ENCODE measurements at places on chromosomes 4 and X.

DNA sequence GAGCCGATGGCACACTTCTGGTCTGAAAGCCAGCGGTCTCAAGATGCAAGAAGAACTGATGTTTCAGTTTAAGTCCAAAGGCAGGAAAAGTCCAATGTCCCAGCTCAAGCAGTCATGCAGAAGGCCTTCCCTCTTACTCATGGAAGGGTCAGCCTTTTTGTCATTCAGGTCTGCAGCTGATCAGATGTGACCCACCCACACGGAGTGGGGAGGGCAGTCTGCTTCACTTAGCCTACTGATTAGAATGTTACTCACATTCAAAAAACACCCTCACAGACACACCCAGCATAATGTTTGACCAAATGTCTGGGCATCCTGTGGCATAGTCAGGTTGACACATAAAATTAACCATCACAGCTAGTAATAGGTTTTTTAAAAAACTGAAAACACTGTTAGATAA is 6.6 kb downstream of the HCCS start:
- no peak for DNase-seq

- DNase-seq = no peak
Observed at GRCh38 chrX:2507196-2507595, 6.4 kb upstream of the DHRSX start.

- no peak for DNase-seq
Observed at GRCh38 chr4:183118585-183118984, 19.5 kb downstream of the WWC2 start.

DNA sequence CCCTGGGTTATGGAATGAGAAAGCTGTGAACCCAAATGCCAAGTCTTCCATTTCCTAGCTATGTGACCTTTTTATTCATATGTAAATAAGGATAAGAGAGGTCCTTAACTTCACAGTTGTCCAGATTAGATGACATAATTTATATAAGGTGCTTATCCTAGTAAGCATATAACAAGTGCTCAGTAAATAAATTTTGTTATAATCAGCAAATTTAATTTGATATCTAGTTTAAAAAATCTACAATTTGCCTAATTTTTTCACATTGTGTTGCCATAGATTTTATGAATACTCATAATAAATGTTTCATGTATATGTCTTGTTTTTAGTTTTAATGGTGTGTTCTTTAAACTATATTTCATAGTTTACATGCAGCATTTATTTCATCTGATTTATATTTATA is 130.4 kb upstream of the SPRY1 start:
- DNase-seq = no peak

- DNase-seq = no peak
Observed at GRCh38 chr4:61320631-61321030, 120.5 kb downstream of the ADGRL3 start.

DNA sequence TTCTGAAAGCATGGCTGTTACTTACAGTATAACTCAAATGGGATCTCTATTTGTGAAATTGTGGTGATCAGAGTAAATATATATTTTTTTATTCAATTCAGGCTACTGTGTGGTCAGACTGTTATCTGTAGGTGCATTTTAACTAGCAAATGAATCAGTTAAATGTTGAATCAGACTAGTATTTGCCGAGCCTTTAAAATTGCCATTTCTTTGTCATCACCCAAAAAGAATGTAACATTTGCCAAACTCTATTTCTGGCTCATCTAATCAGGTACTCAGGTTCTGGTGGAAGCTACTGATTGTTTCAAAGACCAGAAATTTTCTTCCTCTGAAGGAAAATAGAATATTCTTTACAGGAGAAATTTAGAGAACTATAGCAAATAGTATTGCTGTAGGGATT is 1.8 kb upstream of the NAA15 start:
- no peak for DNase-seq

DNA sequence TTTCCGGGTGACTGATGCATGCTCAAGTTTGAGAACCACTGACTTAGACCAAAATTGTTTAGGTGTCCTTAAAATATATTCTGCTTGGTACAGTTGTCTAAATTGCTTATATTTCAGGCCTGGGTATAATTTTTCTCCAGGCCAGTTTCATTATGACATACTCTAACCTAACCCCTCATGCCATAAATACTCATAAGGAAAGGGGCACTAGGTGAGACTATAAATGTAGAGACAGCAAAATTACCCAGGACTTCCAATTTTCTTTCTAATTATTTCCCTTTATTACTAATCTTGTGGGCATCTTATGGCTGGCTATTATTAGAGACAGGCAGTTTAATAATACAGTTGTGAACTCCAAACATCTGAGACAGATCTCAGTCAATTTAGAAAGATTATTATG is 150.2 kb downstream of the RRAGB start:
- DNase-seq = no peak

DNA sequence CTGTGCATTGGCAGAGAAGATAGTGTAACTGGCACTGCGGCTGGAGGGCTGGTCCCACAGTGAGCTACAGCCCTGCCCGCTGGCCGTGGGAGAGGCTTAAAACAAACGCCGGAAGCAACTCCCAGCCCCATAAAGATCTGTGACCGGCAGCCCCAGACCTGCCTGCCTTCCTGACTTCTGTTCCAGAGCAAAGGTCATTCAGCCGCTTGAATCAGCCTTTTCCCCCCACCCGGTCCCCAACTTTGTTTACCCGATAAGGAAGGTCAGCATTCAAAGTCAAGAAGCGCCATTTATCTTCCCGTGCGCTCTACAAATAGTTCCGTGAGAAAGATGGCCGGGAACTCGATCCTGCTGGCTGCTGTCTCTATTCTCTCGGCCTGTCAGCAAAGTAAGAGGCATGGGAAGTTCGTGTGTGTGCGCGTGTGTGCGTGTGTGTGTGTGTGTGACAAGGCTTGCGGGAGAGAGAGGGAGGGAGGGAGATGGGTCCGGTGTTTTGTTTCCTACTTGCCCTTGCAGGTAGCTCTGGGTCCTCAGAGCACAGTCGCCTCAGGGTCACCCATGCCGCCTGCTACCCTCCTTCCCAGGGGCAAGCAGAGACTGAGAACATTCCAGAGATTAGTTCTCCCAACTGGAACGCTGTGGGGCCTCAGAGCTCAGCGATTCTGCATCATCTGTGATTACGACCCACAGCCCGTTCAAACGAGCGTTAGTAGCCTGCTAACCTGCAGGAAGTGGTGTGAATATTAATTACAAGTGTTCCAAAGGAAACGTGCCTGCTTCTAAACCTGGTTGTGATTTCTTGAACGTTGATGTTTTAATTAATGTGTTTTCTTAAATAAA is at the start of gene MGST2:
Gene MGST2, plus strand, starts transcription at position 130 of the 840 bp plus-strand sequence. Its CDS starts 201 bp downstream, at position 331.
- DNase-seq = peak; percentile 17

DNA sequence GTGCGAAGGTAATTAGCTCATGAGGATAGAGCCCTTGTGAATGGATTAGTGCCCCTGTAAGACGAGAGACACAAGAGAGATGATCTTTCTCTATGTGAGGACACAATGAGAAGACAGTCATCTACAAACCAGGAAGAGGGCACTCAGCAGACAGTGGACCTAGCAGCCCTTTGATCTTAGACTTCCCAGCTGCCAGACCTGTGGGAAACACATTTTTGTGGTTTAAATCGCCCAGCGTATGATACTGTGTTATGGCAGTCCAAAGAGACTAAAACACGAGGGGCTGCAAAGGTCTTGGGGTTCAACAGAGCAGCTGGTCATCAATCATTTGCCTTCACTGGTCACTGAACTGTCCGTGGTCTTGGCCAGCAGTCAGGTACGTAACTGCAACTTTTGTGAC is 9.2 kb upstream of the SYNPO2 start:
- no peak for DNase-seq

DNA sequence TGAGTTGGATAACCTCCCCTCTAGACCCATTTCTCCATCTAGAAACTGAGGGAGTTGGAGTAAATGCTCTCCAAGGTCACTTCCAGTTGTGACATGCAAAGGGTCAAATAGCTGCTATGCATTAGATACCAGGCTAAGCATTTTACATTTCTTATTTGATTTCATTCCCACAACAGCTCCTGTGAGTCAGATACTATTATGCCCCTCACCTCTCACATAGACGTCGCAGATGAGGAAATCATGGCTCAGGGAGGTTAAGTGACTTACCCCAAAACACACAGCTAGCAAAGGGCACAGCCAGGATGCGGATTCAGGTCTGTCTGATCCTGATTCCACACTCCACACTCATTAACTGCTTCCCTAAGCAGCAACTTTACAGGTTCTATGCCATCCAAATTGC is 57.7 kb downstream of the PRPS1 start:
- DNase-seq = no peak

GRCh38 chrX:11269996-11270395 is 23.2 kb upstream of the AMELX start:
- DNase-seq = no peak

GRCh38 chrX:19772822-19773628 is 114.4 kb downstream of the SH3KBP1 start:
- no peak for DNase-seq

DNA sequence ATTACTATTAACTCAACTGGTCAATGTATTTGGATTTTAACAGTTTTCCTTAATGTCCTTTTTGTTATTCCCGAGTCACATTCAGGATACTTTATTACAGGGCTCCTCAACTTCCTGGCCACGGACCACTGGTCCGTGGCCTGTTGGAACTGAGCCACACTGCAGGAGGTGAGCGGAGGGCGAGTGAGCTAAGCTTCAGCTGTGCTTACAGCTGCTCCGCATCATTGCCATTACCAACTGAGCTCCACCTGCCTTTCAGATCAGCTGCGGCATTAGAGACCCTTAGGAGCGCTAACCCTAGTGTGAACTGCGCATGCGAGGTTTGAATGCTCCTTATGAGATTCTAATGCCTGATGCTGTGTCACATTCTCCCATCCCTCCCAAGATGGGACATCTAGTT is 591.7 kb downstream of the CCSER1 start:
- no peak for DNase-seq

GRCh38 chrX:129618997-129619396 is 35.8 kb downstream of the APLN start:
- DNase-seq = no peak

DNA sequence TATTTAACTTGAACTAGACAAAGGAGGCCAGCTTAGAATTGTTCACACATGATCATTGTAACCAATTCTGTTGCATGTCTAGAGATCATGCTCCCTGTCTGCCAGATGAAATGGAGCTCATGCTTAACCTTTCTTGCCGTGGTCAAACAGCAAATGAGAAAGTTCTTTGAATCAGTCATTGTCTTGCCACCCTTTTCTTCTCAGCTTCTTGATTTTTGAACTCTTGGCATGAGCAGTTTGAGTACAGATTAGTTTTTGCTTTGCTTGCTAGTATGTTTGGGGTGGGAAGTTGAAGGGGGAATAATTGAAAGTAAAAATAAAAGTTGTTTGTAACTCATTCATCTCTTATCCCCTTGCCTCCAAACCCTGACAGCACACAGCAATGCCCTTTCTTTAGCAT is 4.7 kb downstream of the MTM1 start:
- no peak for DNase-seq

GRCh38 chr4:37540486-37540885 is 145.7 kb downstream of the RELL1 start:
- DNase-seq = no peak

- no peak for DNase-seq
Observed at GRCh38 chr4:83075311-83076095, 39.0 kb downstream of the PLAC8 start.

GRCh38 chrX:24125028-24125612 is 24.4 kb upstream of the ZFX start:
- no peak for DNase-seq
